Activated CD4-positive, alpha-beta T cell treated with anti-CD3 and anti-CD28 coated beads, Interleukin-2, amount 10 ng/mL, durations not matched to agents 7 days and 5 days (primary cell): ENCODE measurements at places on chromosomes 6 and 20. TPM values are rescaled to one million over a fixed set of nuclear protein-coding genes. Genes with fewer than 3 reads are reported as not detected.

DNA sequence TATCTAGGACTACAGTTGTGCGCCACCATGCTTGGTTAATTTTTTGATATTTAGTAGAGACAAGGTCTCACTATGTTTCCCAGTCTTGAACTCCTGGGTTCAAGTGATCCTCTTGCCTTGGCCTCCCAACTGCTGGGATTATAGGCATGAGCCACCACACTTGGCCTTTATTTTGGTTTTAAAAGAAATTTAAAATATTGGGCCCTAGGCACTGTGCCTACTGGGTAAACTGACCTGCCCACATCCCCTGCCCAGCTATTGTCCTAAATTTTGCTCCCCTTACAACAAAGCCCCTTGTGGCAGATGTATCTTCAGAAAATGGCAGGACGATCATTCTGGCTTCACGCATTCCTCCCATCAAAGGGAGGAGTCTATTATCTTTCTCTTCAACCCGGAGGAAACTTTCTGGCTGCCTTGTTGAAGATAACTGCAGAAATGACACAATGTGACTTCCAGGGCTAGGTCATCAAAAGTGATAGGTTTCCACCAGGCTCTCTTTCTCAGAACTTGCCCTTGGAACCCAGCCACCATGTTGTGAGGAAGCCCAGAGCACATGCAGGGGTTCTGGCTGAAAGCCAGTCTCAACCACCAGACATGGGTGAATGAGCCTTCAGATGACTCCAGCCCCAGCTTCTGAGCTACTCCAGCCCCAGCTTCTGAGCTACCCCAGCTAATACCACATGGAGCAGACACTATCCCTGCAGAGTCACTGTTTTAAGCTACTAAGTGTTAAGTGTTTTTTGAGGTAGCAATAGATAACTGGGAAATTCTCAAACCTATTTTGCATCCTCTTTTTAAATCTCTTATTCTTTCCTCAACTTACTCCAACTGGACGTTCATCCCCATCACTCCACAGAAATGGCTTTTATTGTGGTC is 4.6 kb upstream of the GUCA1B start:
- no peak overlapping the region for H3K4me3 ChIP-seq
- H3K27ac ChIP-seq: no peak overlapping the region
- H3K36me3 ChIP-seq: peaks cover 13% of the 10 kb centered on the region

DNA sequence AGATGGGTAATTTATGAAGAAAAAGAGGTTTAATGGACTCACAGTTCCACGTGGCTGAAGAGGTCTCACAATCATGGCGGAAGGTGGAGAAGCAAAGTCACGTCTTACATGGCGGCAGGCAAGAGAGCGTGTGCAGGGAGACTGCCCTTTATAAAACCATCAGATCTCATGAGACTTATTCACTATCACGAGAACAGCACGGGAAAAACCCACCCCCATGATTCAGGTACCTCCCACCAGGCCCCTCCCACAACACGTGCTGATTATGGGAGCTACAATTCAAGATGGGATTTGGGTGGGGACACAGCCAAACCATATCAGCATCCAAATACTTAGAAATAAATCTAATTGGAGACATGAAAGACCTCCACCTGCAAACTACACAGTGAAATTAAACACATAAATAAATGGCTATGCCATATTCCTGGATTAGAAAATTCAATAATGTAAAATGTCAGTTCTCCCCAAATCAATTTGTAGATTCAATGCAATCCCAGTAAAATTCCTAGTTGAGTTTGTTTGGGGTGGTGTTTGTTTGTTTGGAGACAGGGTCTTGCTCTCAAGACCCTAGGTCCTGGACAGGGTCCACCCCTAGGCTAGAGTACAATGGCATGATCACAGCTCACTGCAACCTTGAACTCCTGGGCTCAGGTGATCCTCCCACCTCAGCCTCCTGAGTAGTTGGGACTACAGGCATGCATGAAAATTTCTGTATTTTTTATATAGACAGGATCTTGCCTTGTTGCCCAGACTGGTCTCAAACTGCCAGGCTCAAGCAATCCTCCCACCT is 101.6 kb downstream of the TAF4 start:
- H3K27ac ChIP-seq: no peak overlapping the region
- H3K36me3 ChIP-seq: no peaks in the 10 kb centered on the region
- no peak overlapping the region for H3K4me3 ChIP-seq
- no peaks in the 10 kb centered on the region for H3K4me1 ChIP-seq
- no peak for DNase-seq
- peaks cover 15% of the 10 kb centered on the region for H3K27me3 ChIP-seq

GRCh38 chr20:1033751-1034414 is 31.8 kb upstream of the RSPO4 start:
- H3K36me3 ChIP-seq: no peaks in the 10 kb centered on the region
- peaks cover 9% of the 10 kb centered on the region for H3K27me3 ChIP-seq
- H3K4me1 ChIP-seq: no peaks in the 10 kb centered on the region
- no peak overlapping the region for H3K4me3 ChIP-seq
- DNase-seq: no peak
- no peak overlapping the region for H3K27ac ChIP-seq

Gene BPIFB1
- total RNA-seq: not detected

Gene SPTLC3
- total RNA-seq: 1.1 TPM

Gene TMEM74B
- total RNA-seq: not detected

GRCh38 chr6:138590796-138591709 is 91.8 kb upstream of the NHSL1 start:
- H3K27me3 ChIP-seq: no peaks in the 10 kb centered on the region
- no peak overlapping the region for H3K4me3 ChIP-seq
- DNase-seq: peak; percentile 58
- no peaks in the 10 kb centered on the region for H3K36me3 ChIP-seq
- H3K27ac ChIP-seq: peak overlapping the region; percentile 10

DNA sequence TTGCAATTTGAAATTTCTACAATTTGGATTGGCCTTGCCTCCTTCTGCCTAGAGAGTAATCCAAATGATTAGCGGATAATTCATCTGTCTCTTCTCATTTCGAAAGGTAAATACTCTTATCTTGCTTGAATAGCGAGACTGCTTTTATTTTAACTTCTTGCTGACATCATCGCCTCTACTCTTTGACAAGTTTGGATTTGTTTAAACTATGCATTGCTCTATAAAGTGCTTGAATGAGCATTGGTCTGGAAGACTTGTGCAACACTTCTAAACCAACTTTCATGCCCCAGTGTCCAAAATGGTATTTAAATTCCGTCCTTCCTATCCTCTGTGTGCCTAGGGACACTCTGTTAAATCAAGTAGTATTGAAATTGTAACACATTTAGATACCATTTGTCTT is 384.1 kb upstream of the SLC35B3 start:
- H3K27me3 ChIP-seq: no peaks in the 10 kb centered on the region
- H3K4me1 ChIP-seq: no peaks in the 10 kb centered on the region
- no peaks in the 10 kb centered on the region for H3K36me3 ChIP-seq
- no peak for DNase-seq
- H3K4me3 ChIP-seq: no peak overlapping the region
- H3K27ac ChIP-seq: no peak overlapping the region

GRCh38 chr6:101845172-101845571 is 451.7 kb downstream of the GRIK2 start:
- no peak overlapping the region for H3K4me3 ChIP-seq
- no peak overlapping the region for H3K27ac ChIP-seq
- no peak for DNase-seq
- H3K36me3 ChIP-seq: no peaks in the 10 kb centered on the region
- H3K27me3 ChIP-seq: no peaks in the 10 kb centered on the region
- H3K4me1 ChIP-seq: no peaks in the 10 kb centered on the region

DNA sequence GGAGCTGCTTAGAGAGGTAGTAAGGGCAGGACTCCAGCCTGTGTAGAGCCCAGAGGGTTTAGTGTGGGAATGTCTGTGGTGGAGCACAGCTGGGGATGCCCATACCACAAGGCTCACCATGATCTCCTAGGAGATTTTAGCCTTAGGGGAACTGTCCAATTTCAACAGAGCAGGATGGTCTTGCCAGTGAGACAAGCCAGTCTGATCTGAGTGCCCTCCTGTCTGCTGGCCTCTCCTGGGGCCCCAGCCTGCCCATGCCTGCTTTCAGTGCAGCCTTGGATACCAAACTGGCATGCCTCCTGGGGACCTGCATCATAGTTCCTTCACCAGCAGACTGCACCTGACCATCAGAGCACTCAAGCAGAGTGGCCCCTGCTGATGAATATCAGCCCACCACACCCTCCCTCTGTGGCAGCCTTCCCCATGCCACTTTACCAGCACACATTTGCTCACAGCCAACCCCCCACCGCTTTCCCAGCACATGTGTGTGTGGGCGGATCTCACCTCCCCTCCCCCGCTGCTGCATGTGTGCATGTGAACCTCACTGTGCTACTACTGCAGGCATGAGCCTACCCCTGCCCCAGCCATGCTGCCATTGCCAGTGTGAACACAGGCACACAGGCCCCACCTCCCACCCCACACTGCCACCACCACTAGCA is 7.9 kb upstream of the TREM1 start:
- H3K27ac ChIP-seq: no peak overlapping the region
- H3K36me3 ChIP-seq: peaks cover 23% of the 10 kb centered on the region
- H3K27me3 ChIP-seq: peaks cover 8% of the 10 kb centered on the region
- no peak overlapping the region for H3K4me3 ChIP-seq

DNA sequence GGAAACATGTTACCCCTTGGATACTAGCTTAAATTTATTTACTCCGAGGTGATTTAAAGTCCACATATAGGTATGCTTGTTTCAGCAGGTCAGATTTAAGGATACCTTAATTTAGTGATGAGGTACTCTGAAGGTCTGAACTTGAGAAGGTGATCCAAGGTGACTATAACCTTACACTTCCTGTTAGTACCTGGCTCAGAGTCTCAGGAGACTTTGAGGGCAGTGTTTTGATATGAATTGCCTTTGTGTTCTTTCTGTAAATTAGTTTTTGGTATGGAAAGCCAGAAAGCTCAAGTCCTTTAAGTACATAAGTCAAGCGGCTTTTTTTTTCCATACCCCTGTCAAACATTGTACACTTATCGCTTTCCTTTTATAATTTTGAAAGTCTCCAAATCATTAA is 489.0 kb downstream of the CDKAL1 start:
- no peak overlapping the region for H3K4me3 ChIP-seq
- peaks cover 17% of the 10 kb centered on the region for H3K36me3 ChIP-seq
- no peak overlapping the region for H3K27ac ChIP-seq

Gene APCDD1L
- total RNA-seq: not detected

DNA sequence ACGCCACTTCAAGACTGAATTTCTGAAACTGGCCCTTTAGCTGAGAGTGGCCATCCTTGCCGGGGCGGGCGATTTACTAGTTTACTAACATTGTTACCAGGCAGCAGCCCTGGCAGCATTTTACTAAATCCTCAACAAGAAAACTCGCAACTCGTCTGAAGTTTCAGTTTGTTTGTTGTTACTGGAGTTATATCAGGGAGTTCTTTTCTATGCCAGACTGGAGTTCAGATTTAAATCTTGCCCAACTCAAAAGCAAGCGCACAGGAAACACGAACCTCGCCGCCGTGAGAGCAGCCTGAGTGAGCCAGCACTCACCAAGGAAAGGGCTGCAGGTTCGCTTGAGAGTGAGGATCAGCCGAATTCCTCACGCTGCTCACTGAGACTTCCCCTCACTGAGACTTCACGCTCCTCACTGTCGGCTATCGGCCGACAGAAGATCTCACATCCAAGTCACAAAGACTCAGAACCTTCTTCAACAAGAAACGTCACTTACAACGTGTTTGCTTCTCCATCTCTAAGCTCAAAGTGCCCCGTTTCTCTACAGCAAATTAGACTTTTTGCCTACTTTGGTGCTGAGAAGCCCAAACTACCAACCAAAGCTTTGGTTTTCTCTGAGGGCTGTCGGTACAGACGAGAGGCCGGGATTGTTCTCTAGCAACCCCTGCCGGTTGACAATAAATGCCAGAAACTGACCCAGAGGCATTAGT is 78.9 kb downstream of the OLIG3 start:
- H3K36me3 ChIP-seq: no peaks in the 10 kb centered on the region
- peak; percentile 76 for DNase-seq
- H3K4me3 ChIP-seq: peak overlapping the region; percentile 68
- H3K27me3 ChIP-seq: peaks cover 12% of the 10 kb centered on the region
- H3K27ac ChIP-seq: peak overlapping the region; percentile 72
- peaks cover 10% of the 10 kb centered on the region for H3K4me1 ChIP-seq

Gene BRD2
- 383 TPM for total RNA-seq

DNA sequence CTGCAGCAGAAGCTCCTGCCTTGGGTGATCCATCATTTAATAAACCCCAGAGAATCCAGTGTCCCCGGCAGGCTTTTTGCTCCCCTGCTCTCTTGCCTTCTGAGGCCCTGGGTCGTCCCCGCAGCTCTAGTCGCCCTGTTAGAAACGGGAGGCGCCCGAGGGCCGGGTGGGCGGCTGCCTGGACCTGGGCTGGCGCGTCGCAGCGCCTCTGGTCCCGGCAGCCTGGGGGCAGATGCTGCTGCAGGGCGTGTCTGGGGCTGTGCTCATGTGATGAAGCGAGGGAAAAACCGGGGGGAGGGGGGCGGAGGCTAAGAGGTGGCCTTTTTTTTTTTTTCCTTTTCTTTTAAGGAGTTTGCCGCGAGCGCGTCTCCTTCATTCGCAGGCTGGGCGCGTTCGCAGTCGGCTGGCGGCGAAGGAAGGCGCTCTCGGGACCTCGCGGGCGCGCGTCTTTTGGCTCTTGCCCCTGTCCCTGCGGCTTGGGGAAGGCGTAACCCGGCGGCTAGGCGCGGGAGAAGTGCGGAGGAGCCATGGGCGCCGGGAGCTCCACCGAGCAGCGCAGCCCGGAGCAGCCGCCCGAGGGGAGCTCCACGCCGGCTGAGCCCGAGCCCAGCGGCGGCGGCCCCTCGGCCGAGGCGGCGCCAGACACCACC is 394 bp downstream of the AKAP12 start:
- peak; percentile 32 for DNase-seq
- peaks cover 72% of the 10 kb centered on the region for H3K27me3 ChIP-seq
- peak overlapping the region; percentile 79 for H3K4me3 ChIP-seq
- peaks cover 14% of the 10 kb centered on the region for H3K4me1 ChIP-seq
- H3K36me3 ChIP-seq: no peaks in the 10 kb centered on the region

Gene TUBB2B
- not detected for total RNA-seq

Gene CALHM4
- total RNA-seq: not detected

DNA sequence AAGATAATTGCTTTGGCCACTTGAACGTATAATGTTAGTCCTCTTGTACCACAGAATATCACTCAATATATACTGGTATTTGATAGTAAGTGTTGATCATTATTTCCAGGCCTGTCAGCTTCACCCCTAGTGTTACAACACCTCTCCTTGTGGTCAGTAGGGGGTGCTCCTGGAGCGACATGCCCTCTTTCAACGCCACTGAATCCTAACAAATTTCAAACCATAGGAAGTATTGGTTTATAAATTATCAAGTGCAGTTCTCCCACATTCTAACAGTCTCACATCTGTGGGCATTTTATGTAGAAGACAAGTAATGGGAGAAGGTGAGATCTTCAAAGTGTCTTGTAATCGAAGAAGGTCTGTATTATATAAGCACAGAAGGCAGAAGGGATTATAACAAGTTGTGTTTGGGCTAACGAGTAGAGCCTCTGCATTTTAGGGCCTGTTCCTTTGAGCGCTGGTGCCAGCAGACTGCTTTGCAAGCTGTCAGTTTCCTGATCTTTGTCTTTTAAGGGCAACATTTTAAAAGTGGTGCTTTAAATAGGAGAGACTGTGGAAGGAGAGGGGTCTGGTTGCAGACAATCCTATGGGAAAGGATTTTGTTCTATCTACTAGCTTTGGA is 57.1 kb upstream of the CEP162 start:
- H3K36me3 ChIP-seq: no peaks in the 10 kb centered on the region
- peaks cover 5% of the 10 kb centered on the region for H3K27me3 ChIP-seq
- H3K4me1 ChIP-seq: no peaks in the 10 kb centered on the region
- H3K27ac ChIP-seq: no peak overlapping the region

Gene BTN1A1
- total RNA-seq: not detected
